Esophagus muscularis mucosa (tissue), 4 donors: ENCODE measurements at places on chromosomes 12 and 14. TPM values are rescaled to one million over a fixed set of nuclear protein-coding genes. Genes with fewer than 3 reads are reported as not detected.

Gene ABHD12B
- total RNA-seq, result not detected

Gene C14orf132
- total RNA-seq, result 78.3 TPM

Gene ZDHHC22
- not detected for total RNA-seq

Gene MGST1
- total RNA-seq, result 43.5 TPM

Gene FOXJ2
- total RNA-seq, result 17.4 TPM

Gene BATF
- total RNA-seq, result 37.3 TPM

Gene EXOC3L4
- total RNA-seq, result 1.2 TPM

Gene SLC25A21
- 1.2 TPM for total RNA-seq

Gene ADAMTS20
- not detected for total RNA-seq

Gene NRXN3
- total RNA-seq, result 143 TPM

Gene OAS1
- total RNA-seq, result 10.4 TPM

Gene LRRC23
- total RNA-seq, result 12.3 TPM

Gene RILPL2
- total RNA-seq, result 5.7 TPM

Gene CCDC198
- total RNA-seq, result not detected

Gene FERMT2
- 397 TPM for total RNA-seq

Gene RASAL1
- not detected for total RNA-seq

Gene PMCH
- not detected for total RNA-seq

Gene OLR1
- total RNA-seq, result 1.2 TPM

Gene TPH2
- total RNA-seq, result not detected

Gene RNASE3
- total RNA-seq, result not detected

Gene LBHD2
- not detected for total RNA-seq

Gene FGF23
- not detected for total RNA-seq

Gene NOXRED1
- total RNA-seq, result 0.17 TPM

Gene APOLD1
- total RNA-seq, result 13.3 TPM

Gene MARK3
- 70.7 TPM for total RNA-seq

Gene C12orf75
- total RNA-seq, result 0.83 TPM

Gene TAS2R30
- 1.5 TPM for total RNA-seq

Gene RNF212B
- 0.33 TPM for total RNA-seq

Gene C12orf42
- total RNA-seq, result not detected

Gene SIX1
- 0.46 TPM for total RNA-seq

Gene GPR84
- total RNA-seq, result not detected

Gene PLEKHD1
- not detected for total RNA-seq

Gene GYS2
- total RNA-seq, result not detected

Gene KRT71
- not detected for total RNA-seq

Gene ACRBP
- total RNA-seq, result 3.3 TPM

Gene PIGH
- total RNA-seq, result 21.6 TPM

Gene SMAGP
- total RNA-seq, result 1.2 TPM

Gene MAP1LC3B2
- 1.8 TPM for total RNA-seq

Gene KRT75
- total RNA-seq, result not detected

Gene CCDC60
- total RNA-seq, result not detected

Gene NANOG
- total RNA-seq, result not detected

Gene HOXC5
- total RNA-seq, result not detected

Gene PRPH
- total RNA-seq, result 9.9 TPM

Gene NAV3
- 4.5 TPM for total RNA-seq

Gene ATF1
- total RNA-seq, result 16.6 TPM

Gene C1R
- total RNA-seq, result 603 TPM

Gene SERPINA10
- not detected for total RNA-seq

Gene ALDH2
- total RNA-seq, result 278 TPM

Gene ACSS3
- total RNA-seq, result 6.4 TPM

Gene DPY19L2
- total RNA-seq, result 5.0 TPM

Gene OR6C2
- total RNA-seq, result not detected

Gene FKBP11
- total RNA-seq, result 7.8 TPM

Gene GLIPR1L1
- not detected for total RNA-seq

Gene LALBA
- total RNA-seq, result not detected

Gene SIVA1
- 324 TPM for total RNA-seq

Gene LDHB
- 299 TPM for total RNA-seq

Gene TMEM229B
- total RNA-seq, result 4.2 TPM

Gene CLMN
- total RNA-seq, result 7.1 TPM

Gene TGM1
- total RNA-seq, result 2.5 TPM

Gene ART4
- total RNA-seq, result 2.7 TPM
